ENCODE measurements at places on chromosomes 2 and 18.

- DNase-seq = no peak
Observed at GRCh38 chr2:167550448-167550847, 662.2 kb downstream of the XIRP2 start.

DNA sequence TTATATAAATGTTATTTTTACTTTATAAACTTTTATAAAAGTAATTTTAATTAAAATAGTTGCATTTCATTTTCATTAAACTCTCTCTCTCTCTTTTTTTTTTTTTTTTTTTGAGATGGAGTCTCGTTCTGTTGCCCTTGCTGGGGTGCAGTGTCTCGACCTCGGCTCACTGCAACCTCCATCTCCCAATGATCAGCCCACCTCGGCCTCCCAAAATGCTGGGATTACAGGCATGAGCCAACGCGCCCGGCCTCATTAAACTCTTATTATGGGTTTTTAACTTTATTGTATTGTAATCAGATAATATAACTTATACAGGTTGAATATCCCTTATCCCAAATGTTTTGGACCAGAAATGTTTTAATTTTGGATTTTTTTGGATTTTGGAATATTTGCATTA is 10.9 kb upstream of the NPPC start:
- no peak for DNase-seq

GRCh38 chr2:64228126-64228678 is 84.0 kb upstream of the PELI1 start:
- no peak for DNase-seq

DNA sequence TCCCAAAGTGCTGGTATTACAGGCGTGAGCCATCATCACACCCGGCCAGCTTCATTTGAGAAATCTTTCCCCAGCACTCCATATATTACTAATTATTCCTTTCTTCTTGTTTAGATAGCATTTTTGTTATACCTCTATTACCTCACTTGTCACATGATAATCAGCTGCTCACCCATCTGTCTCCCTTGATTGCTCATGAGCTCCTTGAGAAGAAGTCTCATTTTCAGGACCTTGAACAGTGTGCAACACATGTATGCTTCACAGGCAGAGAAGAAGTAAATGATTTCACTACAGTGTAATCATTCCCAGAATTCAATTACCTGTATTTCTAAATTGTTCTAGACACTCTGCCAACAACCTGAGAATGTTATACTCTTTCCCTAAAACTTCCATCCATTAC is 6.2 kb downstream of the PAIP2B start:
- no peak for DNase-seq

DNA sequence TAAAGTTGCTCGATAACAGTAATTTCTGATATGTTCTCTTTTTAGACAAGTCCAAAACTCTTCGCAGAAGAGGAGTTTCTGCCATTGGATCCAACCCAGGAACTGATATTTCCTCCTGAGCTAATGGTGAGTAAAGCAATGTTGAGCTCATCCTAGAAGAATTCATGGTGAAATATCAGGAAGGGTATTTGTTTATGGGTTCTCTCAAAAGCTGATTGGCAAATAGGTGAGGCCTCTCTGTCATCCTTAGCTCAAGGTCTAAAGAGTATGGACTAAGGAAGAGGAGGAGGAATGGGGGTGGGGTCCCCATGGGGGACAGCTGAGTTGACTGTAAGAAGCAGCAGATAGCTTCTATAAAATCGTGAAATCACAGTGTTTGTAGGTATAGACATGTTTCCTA is 18.2 kb downstream of the AOX1 start:
- DNase-seq = no peak

DNA sequence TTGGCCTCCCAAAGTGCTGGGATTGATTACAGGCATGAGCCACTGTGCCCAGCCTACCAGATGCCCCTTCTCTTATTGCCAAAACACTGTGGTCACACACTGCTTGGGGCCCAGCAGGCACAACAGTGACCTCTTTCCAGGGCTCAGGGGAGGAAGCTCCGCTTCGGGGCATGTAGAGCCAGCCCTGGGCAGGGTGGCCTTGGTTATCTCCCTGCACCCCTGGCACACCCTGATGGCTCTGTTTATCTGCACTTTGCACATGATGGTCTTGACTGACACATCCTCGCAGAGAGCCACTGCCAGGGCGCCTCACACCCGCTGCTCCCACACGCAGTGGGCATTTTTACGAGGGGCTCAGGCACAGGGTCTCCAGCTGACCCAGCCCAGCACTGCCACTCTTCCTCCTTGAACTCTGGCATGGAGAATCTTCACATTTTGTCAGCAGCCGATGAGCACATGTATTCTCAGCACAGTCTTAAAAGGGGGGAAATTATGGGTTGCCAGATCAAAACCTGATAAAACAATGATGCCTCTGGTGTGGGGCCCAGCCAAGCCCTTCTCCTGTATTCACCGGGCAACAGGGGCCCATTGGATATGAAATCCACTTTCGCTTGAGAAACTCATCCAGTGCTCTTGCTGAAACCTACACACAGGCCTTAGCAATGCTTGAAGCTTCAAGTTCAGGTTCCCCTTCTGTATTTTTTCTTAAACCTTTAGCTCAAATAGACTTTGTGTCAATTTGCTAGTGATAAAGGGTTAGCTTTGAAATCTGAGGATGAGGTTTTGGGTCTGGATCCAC is 5.9 kb downstream of the GYPC start:
- DNase-seq = no peak

- no peak for DNase-seq
Observed at GRCh38 chr2:240013343-240013742, 11.8 kb downstream of the NDUFA10 start.

DNA sequence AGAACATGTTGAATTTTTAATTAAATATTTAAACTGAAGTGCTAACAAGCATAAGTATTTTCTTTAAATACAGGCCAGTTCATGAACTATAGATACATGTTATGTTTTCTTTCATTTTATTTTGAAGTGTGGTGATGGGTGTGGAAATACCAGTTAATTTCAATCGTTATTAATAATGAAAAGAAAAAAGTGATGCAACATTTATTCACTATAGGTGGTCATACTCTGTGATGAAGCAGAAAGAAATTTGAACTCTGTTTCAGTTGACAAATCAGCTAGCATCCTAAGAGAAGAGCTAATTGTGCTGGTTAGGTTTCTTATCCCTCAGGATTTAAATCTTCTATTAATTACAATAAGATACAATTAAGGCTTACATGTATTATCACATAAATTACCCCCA is 795.1 kb upstream of the DDX18 start:
- DNase-seq = no peak

DNA sequence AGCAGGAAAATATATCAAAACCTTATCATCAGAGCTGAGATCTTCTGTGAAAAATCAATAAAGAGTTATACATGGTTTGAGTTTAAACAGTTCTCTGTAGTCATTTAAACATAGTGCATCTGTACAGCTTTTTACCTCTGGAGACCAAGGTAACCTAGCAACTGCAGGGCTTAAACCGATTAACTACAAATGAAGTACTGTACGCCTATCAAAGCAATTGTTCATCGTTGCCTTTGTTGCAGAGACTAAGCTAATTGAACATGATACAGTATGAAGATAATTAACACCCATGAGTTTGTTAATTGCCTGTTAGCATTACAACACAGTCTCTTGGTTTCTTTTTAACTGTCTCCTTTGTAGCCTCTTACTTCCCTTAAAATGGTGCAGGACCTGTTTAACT is 147.9 kb downstream of the LNPK start:
- DNase-seq = no peak

- no peak for DNase-seq
Observed at GRCh38 chr2:80621656-80622055, 317.1 kb upstream of the LRRTM1 start.

DNA sequence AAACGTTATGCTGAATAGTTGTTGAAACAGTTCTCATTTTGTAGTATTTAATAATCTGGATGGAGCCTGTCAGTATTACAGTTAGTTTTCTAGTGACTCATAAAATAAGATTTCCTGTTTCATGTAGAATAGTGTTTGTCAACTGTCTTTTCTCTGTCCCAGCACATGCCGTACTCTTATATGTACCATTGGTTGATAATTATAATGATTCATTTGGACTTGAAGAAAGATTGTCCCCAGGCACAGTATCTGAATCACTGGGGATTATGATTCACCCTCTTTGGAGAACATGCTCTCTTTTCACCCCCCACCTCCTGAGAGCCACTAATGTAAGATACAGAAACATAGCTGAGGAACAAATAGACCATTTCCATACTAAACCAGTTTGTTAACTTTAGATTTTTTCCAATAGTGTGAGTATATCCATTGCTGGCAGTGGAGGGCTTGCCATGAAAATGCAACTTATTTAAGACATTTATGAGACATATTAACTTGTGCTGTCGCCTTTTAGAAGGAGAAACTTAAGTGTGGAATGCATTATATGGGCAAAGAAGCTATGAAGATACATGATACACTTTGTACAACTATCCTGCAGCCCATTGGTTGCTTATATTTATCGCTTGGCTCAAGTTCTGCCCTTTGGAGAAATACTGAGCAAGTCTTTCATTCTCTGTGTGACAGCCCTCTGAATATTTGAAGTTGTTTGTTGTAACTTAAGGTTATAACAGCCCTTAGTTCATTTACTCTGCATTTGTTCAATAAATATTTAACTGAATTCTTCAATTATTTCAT is 12.4 kb downstream of the COPS8 start:
- no peak for DNase-seq

DNA sequence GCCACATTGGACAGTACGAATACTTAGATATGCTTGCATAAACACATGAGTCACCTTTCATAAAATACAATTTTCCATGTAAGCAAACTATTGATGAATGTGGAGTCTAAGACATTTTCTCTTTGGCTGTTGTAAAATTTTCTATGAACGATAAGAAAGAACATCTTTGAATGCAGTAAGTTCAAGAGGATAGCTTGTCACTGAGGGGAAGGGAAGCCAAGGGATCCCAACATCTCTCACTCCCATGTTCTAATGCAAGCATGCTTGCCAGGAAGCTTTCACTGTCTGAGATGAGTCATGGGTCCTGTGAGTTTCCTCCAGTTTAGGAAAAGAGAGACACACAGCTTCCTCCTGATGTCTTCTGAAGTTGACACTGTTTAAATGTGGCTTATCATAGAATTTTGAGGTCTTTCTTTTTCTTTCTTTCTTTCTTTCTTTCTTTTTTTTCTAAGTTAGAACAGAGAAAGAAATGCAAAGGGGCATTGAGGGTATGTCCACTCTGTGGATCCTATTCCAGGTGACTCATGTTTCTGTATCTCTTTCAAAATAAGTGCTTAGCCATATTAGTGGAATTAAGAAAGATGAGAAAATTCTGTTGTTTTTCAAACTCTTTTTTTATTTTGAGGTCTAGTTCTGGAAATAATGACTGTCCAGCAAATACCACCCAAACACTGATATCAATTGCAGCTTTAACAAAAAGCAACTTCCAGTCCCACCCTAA is 146.6 kb downstream of the RDH14 start:
- no peak for DNase-seq

GRCh38 chr2:188573453-188573852 is 281.8 kb downstream of the GULP1 start:
- DNase-seq = no peak

GRCh38 chr2:227347117-227347516 is 22.1 kb downstream of the MFF start:
- no peak for DNase-seq

DNA sequence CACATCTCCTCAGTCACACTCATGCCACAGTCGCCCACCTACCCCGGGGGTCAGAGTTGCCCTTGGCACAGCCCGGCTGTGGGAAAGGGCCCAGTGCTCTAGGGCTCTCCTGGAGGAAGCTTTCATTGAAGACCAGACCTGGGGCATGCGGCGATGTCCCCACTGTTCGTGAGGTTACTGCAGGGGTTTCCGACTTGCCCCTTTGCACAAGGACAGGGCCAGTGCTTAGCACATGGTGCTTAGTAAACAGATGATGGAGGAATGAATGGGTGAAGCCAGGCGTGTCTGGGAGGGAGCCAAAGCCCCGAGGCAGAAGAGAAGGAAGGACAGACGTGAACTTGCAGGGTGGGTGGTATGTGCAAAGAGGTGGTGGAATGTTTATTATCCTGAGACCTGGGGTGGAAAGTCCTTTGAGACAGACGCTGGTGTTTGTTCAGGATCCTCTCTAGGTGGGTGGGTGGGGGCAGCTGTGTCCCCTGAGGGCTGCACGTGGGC is 205.9 kb upstream of the ARL4C start:
- DNase-seq = no peak

DNA sequence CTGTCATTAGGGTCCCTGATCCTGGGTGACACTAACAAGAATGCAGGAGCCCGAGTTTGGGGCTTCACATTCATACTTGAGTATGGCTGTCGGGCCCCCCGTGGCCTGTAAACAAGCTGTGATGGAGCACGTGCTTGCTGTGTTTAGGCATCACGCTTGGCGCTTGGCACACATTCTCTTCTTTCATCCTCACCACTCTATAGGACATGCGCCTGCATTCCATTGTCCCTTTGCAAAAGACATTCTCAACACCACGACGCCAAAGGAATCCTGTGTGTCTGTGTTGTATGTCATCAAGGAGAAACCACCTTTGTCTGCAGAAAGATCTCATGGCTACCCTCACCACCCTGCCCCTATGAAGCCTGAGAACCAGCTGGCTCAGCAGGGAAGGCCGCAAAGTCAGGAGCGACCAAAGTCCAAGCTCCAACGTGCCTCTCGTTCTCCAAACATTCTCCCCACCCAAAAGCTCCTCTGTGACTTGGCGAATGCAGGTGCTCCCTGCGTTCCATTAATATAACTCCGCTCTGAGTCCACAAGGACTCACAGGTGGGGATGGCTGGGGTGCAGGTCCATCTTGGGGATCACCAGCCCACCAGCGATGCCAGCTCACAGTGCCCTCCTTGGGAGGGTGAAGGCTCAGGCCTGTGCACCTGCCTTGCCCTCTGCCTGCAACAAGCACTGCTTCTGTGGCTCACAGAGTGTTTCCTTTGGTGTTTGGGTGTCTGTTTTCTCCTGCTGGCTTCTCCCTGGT is 6.2 kb upstream of the PER2 start:
- DNase-seq = no peak

DNA sequence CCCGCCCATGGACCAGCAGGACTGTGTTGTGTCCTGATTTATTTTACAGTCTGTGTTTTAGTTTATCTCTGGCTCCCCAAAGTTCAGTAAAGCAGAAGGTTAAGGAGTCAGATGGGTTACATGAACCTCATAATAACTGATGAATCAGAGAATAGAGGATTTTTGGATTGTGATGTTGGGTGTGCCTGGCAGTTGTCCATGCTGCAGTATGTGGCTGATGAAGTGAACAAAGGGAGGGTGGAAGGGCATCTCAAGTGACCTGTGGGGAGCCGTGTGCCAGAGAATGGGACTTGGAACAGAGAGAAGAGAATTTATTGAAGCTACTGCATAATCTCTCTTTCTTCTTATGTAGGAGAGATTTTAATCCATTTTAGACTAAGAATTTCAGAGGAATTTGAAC is 145.5 kb downstream of the MAP4K4 start:
- DNase-seq = no peak

DNA sequence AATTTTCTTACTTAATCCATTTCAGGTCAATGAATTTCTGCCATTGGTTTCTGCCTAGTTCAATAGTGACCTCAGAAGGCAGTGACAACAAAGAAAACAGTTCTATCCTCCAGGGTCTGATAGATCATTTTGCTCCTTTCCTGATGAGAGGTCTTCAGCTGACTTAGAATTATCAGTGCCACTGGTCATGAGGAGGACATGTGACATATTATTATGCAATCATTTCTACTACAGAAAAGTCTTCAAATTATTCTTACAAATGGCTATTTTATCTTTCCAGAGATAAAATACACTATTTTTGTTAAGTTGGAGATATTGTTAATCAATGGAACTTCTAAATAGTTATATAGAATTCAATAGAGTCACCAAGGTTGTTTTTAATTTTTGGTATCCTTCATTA is 360.0 kb upstream of the GALNT5 start:
- DNase-seq = no peak

- DNase-seq = peak; percentile 65
Observed at GRCh38 chr2:170073288-170073687, 104.7 kb upstream of the MYO3B start.

- DNase-seq = no peak
Observed at GRCh38 chr2:132489150-132489549, 72.5 kb downstream of the GPR39 start.

Data from NCI-H1048 (cell line).